Smooth muscle cell of trachea (primary cell): ENCODE measurements at places on chromosomes 5 and 9. TPM values are rescaled to one million over a fixed set of nuclear protein-coding genes. Genes with fewer than 3 reads are reported as not detected.

Gene PCDHGA3
- total RNA-seq: 1.3 and 2.6 TPM in 2 replicates

Gene ACOT12
- total RNA-seq: 1.6 and 2.2 TPM in 2 replicates

Gene ZNF169
- 5.0 and 9.0 TPM in 2 replicates for total RNA-seq

Gene SKIC3
- 130 and 190 TPM in 2 replicates for total RNA-seq

Gene SLC25A2
- total RNA-seq: 0.50 and 1.0 TPM in 2 replicates

Gene ARL14EPL
- not detected in 2 replicates for total RNA-seq

Gene IFNB1
- not detected in 2 replicates for total RNA-seq

Gene OXCT1
- 35.2 and 57.5 TPM in 2 replicates for total RNA-seq

Gene WNT8A
- total RNA-seq: not detected in 2 replicates

Gene CCDC183
- total RNA-seq: 0.15 and 0.33 TPM in 2 replicates

Gene F12
- 0.17 TPM in 1 of 2 replicates, not detected in the other for total RNA-seq

Gene ZNF454
- 1.6 and 2.5 TPM in 2 replicates for total RNA-seq

Gene TLX3
- total RNA-seq: not detected in 2 replicates

Gene CTXN3
- not detected in 2 replicates for total RNA-seq

Gene FAM151B
- total RNA-seq: 3.8 and 5.0 TPM in 2 replicates

Gene ADAMTS13
- 2.2 and 6.0 TPM in 2 replicates for total RNA-seq

Gene OGN
- 17.5 and 19.6 TPM in 2 replicates for total RNA-seq

Gene PRELID2
- total RNA-seq: 20.2 and 20.7 TPM in 2 replicates

Gene BRD8
- total RNA-seq: 35.7 and 60.1 TPM in 2 replicates

Gene PTPA
- total RNA-seq: 130 and 145 TPM in 2 replicates

Gene CER1
- not detected in 2 replicates for total RNA-seq

Gene INSYN2B
- total RNA-seq: 5.8 and 14.6 TPM in 2 replicates

Gene SPZ1
- total RNA-seq: not detected in 2 replicates

Gene DNAJA1
- total RNA-seq: 94.6 and 102 TPM in 2 replicates

Gene OR13J1
- not detected in 2 replicates for total RNA-seq

Gene VAV2
- 17.5 and 19.4 TPM in 2 replicates for total RNA-seq

Gene ESM1
- 3.3 and 8.0 TPM in 2 replicates for total RNA-seq

Gene UBQLN1
- total RNA-seq: 110 and 111 TPM in 2 replicates
